ENCODE measurements at places on chromosomes 2 and 18. TPM values are rescaled to one million over a fixed set of nuclear protein-coding genes. Genes with fewer than 3 reads are reported as not detected.

Gene VIL1
- not detected for total RNA-seq

Gene CIDEA
- 0.14 TPM for total RNA-seq

Gene ACVR1C
- not detected for total RNA-seq

Gene PARD6G
- 4.4 TPM for total RNA-seq

Gene TEX44
- total RNA-seq, result not detected

Measured in placental pericyte (primary cell).